T-helper 2 cell treated with Interferon-gamma antibody and Interleukin-4, amounts not matched to agents 5 μg/mL and 100 μg/mL, for 36 hours (primary cell): ENCODE measurements at places on chromosomes 1 and 21.

DNA sequence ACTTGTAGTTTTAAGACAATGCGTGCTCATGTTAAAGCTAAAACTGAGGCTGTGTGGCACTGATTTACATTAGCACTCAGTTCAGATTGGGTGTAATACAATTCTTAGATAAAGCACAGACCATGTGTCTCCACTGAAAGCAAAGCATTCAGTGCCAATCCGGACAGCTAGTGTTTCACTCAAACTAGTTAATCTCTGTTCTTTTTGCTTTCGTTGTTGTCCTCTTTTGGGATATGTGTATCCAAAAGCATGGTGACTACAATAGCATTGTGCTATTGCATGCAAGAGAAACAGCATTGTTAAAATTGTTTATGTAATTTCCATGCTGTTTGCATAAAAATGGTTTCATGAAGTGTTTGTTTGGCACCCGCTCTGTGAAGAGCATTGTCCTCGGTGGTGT is 54.6 kb downstream of the F3 start:
- no peak overlapping the region for H3K27ac ChIP-seq
- no peak overlapping the region for H3K4me3 ChIP-seq
- no peak for DNase-seq
- no peaks in the 10 kb centered on the region for H3K27me3 ChIP-seq

DNA sequence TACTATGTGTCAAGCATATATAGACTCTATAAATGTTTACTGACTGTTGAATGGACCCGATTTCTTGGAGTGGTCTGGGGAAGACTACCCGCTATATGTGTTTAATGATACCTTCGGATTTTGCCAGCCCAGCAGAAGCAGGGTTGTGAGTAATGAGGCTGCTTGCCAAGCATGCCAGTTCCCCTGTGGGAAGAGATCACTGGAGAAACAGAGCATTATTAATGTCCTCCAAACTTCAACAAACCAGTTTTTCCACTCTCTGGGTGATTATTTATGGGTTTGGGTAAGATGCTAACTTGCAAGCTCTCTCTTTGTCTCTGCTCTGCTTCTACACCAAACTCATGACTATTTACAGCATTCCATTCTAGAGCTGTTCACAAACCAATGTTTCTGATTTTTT is 25.1 kb upstream of the PHGDH start:
- H3K27ac ChIP-seq = no peak overlapping the region
- no peaks in the 10 kb centered on the region for H3K4me1 ChIP-seq
- H3K36me3 ChIP-seq = no peaks in the 10 kb centered on the region

GRCh38 chr1:232908831-232909230 is 41.6 kb upstream of the NTPCR start:
- H3K36me3 ChIP-seq = no peaks in the 10 kb centered on the region
- peaks cover 53% of the 10 kb centered on the region for H3K4me1 ChIP-seq
- H3K27ac ChIP-seq = no peak overlapping the region

DNA sequence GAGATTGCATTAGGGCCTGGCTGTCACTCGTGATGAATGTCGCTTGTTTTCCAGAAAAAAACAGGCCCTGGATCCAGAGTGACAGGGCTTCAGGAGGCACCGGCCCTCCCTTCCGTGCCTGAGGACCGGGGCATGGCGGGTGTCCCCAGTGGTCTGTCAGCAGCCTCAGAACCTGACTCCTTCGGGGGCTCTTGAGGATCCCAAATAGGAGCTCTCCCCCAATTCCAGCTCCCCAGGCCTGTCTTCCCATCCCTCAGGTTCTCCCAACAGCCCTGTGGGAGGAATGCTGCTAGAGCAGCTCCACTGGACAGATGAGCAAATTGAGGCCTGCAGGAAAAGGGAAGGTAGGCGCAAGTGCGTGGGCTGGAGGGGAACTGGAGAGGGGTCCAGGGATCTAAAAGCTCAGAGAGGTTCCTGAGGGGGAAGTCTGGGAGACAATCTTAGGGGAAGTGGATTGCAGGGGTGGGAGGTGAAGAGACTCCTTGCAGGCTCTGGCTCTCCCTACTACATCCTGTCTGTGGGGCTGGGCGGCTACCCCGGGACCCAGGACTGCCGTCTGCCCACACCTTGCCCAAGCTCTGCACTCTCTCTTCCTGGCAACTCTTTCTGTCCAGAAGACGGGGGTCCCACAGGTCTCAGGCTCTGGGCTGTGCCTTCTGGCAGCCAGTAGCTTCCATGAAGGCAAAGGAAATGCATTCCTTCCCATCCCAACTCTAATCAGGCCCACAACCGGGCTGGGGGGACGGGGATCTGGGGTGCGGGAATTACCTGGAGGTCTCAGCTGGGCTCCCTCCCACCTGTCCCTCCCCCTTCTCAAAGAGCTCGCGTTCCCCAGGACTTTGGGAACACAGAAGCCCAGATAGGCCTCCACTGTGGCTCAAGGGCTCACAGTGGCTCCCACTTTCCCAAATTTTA is 105.7 kb upstream of the CASZ1 start:
- H3K36me3 ChIP-seq = no peaks in the 10 kb centered on the region
- H3K27me3 ChIP-seq = peaks cover 8% of the 10 kb centered on the region
- no peak overlapping the region for H3K4me3 ChIP-seq
- peaks cover 1% of the 10 kb centered on the region for H3K4me1 ChIP-seq
- no peak for DNase-seq

GRCh38 chr1:206568779-206569352 is 43.4 kb downstream of the EIF2D start:
- H3K4me3 ChIP-seq = peak overlapping the region; percentile 56
- H3K4me1 ChIP-seq = peaks cover 89% of the 10 kb centered on the region
- peaks cover 89% of the 10 kb centered on the region for H3K36me3 ChIP-seq
- DNase-seq = no peak

GRCh38 chr1:209805875-209806760 is at the start of gene IRF6:
TSS of gene IRF6 (minus strand) at chr1:209806142. CDS start at chr1:209801413, 4,729 bp downstream.
- no peak for DNase-seq
- H3K27me3 ChIP-seq = peaks cover 7% of the 10 kb centered on the region
- H3K36me3 ChIP-seq = no peaks in the 10 kb centered on the region
- peaks cover 7% of the 10 kb centered on the region for H3K4me1 ChIP-seq
- H3K27ac ChIP-seq = no peak within 1 kb of the TSS

DNA sequence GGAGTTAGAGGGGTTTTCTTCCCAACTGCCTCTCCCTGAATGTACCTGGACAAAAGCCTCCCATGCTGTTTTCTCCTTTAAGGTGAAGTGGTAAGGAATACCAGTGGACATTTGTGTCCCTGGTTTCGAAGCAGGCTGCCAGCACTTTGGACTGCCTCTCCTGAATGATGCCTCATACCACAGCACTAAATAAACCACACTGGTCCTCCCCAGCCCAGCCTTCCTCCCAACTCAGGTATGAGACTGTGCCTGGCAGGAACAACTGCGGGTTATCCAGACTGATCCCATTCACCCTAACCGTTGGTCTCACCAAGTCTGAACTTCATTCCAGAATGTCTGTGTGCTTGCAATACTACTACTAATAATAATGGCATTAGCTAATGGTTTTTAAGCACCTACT is 9.3 kb downstream of the COQ8A start:
- no peaks in the 10 kb centered on the region for H3K27me3 ChIP-seq
- DNase-seq = no peak
- no peak overlapping the region for H3K4me3 ChIP-seq
- H3K36me3 ChIP-seq = no peaks in the 10 kb centered on the region
- H3K27ac ChIP-seq = no peak overlapping the region

DNA sequence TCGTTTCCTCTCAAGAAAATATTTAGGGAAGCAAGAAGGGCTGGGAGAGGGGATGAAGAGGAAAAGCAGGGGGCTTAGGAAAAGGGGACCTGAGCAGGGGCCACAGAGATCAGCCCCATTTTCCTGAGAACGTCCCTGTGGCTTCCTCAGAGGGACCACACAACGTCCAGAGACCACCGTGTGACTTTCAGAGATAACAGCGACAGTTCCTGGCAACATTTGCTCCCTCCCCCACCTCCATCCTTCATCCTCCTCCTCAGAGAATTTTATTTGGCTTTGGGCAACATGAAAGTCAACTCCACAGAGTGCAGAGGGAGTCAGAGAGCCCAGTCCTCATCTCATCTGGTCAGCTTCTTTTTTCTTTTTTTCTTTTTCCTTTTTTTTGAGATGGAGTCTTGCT is 50.9 kb downstream of the RUNX1 start:
- peak overlapping the region; percentile 63 for H3K27ac ChIP-seq
- peak overlapping the region; percentile 2 for H3K4me3 ChIP-seq
- H3K4me1 ChIP-seq = peaks cover 64% of the 10 kb centered on the region
- DNase-seq = no peak
- H3K27me3 ChIP-seq = no peaks in the 10 kb centered on the region

DNA sequence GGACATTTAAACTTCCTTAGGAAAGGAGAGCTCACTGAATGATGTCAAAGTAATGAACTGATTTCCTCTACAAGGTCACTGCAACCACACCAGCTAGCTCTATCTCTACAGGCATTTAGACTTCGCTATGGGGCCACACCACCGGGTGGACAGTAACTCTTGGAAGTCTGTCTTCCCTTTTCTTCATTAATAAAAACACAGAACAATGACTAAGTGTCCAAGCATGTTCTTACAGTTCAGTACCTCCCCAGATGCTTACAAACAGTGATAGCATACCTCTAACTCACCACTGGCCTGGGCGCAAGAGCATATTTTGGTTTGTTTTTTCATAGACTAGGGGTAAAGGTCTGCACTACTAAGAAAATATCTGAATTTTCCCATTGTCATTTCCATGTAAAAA is 54.6 kb downstream of the SIM2 start:
- no peaks in the 10 kb centered on the region for H3K4me1 ChIP-seq
- no peak for DNase-seq
- H3K36me3 ChIP-seq = no peaks in the 10 kb centered on the region
- peaks cover 16% of the 10 kb centered on the region for H3K27me3 ChIP-seq
- no peak overlapping the region for H3K4me3 ChIP-seq

GRCh38 chr1:151897991-151898431 is 11.3 kb downstream of the THEM4 start:
- no peak for DNase-seq
- H3K4me3 ChIP-seq = peak overlapping the region; percentile 85
- no peaks in the 10 kb centered on the region for H3K27me3 ChIP-seq
- peaks cover 46% of the 10 kb centered on the region for H3K4me1 ChIP-seq
- H3K36me3 ChIP-seq = peaks cover 67% of the 10 kb centered on the region

GRCh38 chr1:52059321-52059720 is 3.2 kb downstream of the BTF3L4 start:
- H3K4me3 ChIP-seq = no peak overlapping the region
- peaks cover 29% of the 10 kb centered on the region for H3K36me3 ChIP-seq
- H3K4me1 ChIP-seq = peaks cover 28% of the 10 kb centered on the region
- H3K27ac ChIP-seq = no peak overlapping the region
- no peak for DNase-seq
- no peaks in the 10 kb centered on the region for H3K27me3 ChIP-seq

DNA sequence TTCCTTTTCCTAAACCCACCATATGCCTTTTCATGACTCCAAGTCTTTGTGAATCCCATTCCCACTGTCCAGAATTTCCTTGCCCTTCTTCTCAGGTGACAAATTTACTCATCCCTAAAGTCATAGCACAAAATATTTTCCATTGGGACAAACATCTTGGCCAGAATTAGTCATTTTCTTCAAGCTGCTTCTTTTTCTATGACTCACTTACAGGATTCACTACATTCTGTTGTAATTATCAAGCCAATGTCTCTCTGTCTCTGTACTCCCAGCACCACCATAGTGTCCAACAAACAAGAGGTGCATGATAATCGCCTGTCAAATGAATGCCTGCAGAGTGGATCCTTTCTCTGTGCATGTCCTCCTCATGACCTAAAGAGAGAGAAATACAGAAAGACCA is 37.8 kb downstream of the SGIP1 start:
- no peak for DNase-seq
- no peaks in the 10 kb centered on the region for H3K36me3 ChIP-seq
- H3K27ac ChIP-seq = no peak overlapping the region
- H3K27me3 ChIP-seq = peaks cover 4% of the 10 kb centered on the region

GRCh38 chr1:6651909-6652308 is 27.2 kb downstream of the THAP3 start:
- H3K4me3 ChIP-seq = no peak overlapping the region
- H3K4me1 ChIP-seq = no peaks in the 10 kb centered on the region
- peaks cover 3% of the 10 kb centered on the region for H3K36me3 ChIP-seq
- H3K27me3 ChIP-seq = no peaks in the 10 kb centered on the region

DNA sequence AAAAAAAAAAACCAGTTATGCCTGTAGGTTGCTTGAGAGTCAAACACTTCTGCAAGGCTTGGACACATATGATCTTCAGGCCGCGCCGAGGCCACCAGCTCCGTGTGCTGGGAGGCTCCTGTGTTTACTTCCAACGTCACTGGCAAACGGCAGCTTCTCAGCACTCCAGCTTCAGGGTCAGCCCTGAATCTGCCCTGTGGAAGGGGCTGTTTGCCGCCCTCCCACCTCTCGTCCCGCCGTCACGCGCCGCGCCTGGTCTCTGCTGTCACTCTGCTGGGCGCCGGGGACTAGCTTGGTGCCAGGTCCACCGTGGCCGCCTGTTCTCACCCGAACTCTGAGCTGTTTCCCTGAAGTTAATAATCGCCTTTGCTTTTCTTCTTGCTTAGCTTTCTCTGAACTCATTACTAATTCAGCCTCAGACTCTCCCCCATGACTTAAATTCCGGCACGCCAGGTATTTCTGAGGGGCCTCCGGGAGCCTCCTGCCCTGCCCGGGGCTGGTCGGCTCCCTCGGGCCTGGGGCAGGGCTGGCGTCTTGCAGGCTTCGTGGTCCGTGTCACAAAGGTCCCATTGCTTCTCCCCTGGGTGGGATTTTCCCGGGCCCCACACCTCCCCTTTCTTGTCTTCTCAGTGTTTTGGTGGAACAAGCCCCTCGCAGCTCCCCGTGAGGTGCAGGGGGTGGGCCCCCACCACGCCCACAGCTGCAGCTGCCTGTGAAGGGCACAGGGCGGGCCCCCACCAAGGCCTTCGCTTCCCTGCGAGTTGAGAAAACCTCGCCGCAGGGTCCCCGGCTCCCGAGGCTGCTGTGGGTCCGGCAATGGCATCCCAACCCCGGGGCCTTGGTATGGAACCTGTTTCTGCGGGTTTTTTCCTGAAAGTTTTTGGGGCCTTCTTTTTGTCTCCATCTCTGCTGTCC is 14.6 kb upstream of the C1orf159 start:
- no peaks in the 10 kb centered on the region for H3K36me3 ChIP-seq
- no peak for DNase-seq
- H3K27ac ChIP-seq = no peak overlapping the region

DNA sequence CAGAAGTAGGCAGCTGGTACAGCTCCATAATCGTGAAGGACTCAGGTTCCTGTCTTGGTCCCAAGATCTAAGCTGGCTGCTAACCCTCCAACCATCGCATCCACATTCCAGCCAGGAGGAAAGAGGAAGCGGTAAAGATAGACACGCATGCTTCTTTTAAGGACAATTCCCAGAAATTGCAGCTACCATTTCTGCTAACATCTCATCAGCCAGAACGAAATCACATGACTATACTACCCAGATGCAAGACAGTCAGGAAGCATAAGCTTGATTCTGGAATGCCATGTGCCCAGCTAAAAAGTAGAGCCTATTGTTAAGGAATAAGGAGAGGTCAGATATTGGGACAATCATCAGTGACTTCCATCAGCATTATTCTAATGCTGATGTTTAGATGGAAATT is 110.4 kb downstream of the EPHB2 start:
- H3K36me3 ChIP-seq = no peaks in the 10 kb centered on the region
- H3K4me3 ChIP-seq = no peak overlapping the region
- H3K27ac ChIP-seq = no peak overlapping the region
- no peak for DNase-seq
